Right lung (tissue), 10 donors: ENCODE measurements at places on chromosomes 3 and 15. TPM values are rescaled to one million over a fixed set of nuclear protein-coding genes. Genes with fewer than 3 reads are reported as not detected.

The INSYN1 gene
- 24.4 TPM for polyA plus RNA-seq

The C3orf62 gene
- polyA plus RNA-seq: 10.8 TPM

The ILDR1 gene
- polyA plus RNA-seq: 4.8 TPM

The AMOTL2 gene
- 48.8 TPM for polyA plus RNA-seq

The CCRL2 gene
- 3.6 TPM for polyA plus RNA-seq

The HES1 gene
- polyA plus RNA-seq: 84.7 TPM

The HDC gene
- 1.3 TPM for polyA plus RNA-seq

The CLDN18 gene
- polyA plus RNA-seq: 142 TPM

The SCAMP5 gene
- 12.5 TPM for polyA plus RNA-seq

The ALDH1L1 gene
- 1.0 TPM for polyA plus RNA-seq

The ZBED2 gene
- polyA plus RNA-seq: 0.20 TPM

The CNTN6 gene
- 9.5 TPM for polyA plus RNA-seq

The ARHGEF26 gene
- polyA plus RNA-seq: 29.7 TPM

The SERINC4 gene
- not detected for polyA plus RNA-seq

The GREM1 gene
- polyA plus RNA-seq: 0.09 TPM

The CNTN4 gene
- polyA plus RNA-seq: 10.3 TPM

The CASR gene
- polyA plus RNA-seq: not detected

The SKIC8 gene
- polyA plus RNA-seq: 114 TPM

The HRH1 gene
- polyA plus RNA-seq: 3.5 TPM

The PAQR5 gene
- polyA plus RNA-seq: 5.3 TPM

The MOBP gene
- polyA plus RNA-seq: 0.16 TPM
